NCI-H2029 (cell line): ENCODE measurements at places on chromosomes 16 and 17.

GRCh38 chr17:82884341-82884969, 44.6 kb upstream of the ZNF750 start:
- no peak for DNase-seq

DNA sequence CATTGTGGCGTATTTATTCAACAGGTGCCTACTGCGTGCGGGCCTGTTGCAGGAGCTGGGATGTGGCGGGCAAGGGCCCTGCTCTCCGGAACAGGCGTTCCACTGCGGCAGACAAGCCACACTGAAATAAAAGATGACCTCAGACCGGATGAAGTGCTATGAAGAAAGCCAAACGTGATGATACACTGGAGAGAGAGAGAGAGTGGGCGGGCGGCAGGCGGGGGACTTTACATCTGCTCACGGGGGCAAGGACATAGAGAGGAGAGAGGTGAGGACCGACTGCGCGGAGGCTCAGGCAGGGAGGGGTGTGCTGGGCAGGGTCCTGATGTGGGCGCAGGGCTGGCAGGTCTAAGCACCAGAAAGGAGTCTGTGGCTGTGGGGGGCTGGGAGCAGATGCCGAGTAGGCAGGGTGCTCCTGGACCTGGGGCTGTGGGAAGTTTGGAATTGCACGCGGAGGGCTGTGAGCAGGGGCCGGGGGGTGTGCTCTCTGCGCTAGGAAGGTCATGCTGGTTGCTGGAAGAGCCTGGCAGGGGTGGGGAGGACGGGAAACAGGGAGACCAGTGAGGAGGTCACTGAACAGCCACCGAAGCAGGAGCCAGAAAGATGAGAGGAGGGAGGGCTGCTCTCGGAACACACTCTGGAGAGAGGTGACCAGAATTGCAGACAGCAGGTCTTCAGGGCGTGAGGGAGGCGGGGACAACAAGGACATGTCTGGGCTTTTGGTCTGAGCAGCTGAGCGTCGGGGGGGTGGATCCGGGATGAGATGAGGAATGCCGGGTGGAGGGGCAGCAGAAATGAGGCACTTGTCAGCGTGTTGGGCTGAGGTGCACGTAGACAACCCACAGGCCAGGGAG, 9.9 kb downstream of the MXRA7 start:
- no peak for DNase-seq

GRCh38 chr17:48738424-48738802, 9.9 kb upstream of the HOXB13 start:
- DNase-seq = no peak

DNA sequence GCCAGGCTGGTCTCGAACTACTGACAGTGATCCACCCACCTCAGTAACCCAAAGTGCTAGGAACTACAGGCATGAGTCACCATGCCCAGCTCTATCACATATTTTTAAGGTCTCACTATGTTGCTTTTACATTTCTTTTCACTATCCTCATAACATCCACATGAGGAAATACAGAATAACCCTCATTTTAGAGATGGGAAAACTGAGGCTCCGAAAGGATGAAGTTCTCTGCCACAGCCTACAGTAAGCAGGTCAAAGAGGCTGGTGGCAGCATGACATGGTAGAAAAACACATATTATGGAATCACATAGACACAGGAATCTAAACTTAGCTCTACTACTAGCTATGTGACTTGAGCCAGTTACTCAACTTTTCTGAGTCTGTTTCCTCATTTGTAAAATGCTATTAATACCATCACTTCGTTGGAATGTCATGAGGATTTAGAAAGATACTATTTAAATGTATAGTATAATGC, 32.2 kb downstream of the APPBP2 start:
- DNase-seq = no peak

- no peak for DNase-seq
Measured at GRCh38 chr17:76539631-76540271, at the start of gene PRCD. Gene PRCD (plus strand): TSS chr17:76540044. CDS start chr17:76540142, 98 bp downstream.
